RPMI7951 (cell line): ENCODE measurements at places on chromosomes 13 and 19.

GRCh38 chr13:36282821-36283432 lies 14.7 kb downstream of the CCDC169 start:
- peak; percentile 35 for DNase-seq

GRCh38 chr13:26132756-26133155 lies 80.9 kb upstream of the SHISA2 start:
- DNase-seq = peak; percentile 7

GRCh38 chr19:29079356-29080032 lies 133.5 kb downstream of the UQCRFS1 start:
- no peak for DNase-seq

- DNase-seq = no peak
Measured at GRCh38 chr19:30207357-30207756, 164.8 kb upstream of the ZNF536 start.

- DNase-seq = no peak
Measured at GRCh38 chr19:12936582-12936981, 1.8 kb upstream of the CALR start.
